Progenitor cell of endocrine pancreas (in vitro differentiated cells): ENCODE measurements at places on chromosomes 7 and 10. TPM values are rescaled to one million over a fixed set of nuclear protein-coding genes. Genes with fewer than 3 reads are reported as not detected.

Gene PVRIG
- not detected in 2 replicates for total RNA-seq

- H3K27ac ChIP-seq: no peak overlapping the region
- DNase-seq: no peak
- H3K4me1 ChIP-seq: peaks cover 4% of the 10 kb centered on the region
- H3K27me3 ChIP-seq: peaks cover 4% of the 10 kb centered on the region
These were observed 99.9 kb downstream of the CUBN start for GRCh38 chr10:17029581-17030271.

DNA sequence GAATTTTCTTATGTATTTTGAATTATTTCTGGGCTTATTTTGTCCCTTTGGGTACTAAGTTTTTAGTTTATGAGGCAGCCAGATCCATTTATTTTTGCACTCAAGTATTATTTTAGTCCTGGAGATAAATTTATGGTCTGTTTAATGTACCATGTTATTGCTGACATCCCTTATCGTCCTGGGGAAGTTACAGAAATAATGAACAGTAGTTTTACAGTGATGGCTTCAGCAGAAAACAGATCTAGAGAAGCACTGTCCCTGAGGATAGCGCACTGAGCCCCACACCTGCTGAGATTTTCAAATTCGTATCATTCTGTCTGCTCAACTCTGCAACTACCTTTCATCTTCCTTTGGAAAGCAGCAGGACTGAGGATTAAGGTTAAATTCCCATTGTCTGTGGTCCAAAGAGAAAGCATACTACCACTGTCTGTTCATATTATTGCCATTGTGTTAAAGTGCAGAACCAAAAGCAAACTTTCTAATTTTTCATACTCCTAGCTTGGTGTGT, 168.3 kb downstream of the SNX13 start:
- no peak for DNase-seq
- no peaks in the 10 kb centered on the region for H3K36me3 ChIP-seq
- peaks cover 6% of the 10 kb centered on the region for H3K4me1 ChIP-seq
- no peaks in the 10 kb centered on the region for H3K27me3 ChIP-seq

DNA sequence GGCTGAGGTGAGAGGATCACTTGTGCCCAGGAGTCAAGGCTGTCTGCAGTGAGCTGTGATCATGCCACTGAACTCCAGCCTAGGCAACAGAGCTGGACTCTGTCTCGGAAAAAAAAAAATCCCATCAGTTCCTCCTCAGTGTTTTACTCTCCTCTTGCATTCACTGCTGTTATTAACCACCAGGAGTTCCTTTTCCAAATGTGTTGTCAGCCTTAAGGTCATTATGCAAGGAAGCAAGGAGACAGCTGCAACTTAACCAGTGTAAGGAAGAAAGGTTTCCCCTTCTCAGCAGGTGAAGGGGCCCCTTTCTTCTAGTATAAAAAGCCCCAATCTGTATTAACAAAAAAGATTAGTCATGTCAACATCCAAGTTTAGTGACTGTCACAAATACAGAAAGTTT, 86.6 kb upstream of the LEP start:
- H3K27me3 ChIP-seq: peaks cover 69% of the 10 kb centered on the region
- H3K27ac ChIP-seq: no peak overlapping the region

Gene TMEM213
- not detected in 2 replicates for total RNA-seq

DNA sequence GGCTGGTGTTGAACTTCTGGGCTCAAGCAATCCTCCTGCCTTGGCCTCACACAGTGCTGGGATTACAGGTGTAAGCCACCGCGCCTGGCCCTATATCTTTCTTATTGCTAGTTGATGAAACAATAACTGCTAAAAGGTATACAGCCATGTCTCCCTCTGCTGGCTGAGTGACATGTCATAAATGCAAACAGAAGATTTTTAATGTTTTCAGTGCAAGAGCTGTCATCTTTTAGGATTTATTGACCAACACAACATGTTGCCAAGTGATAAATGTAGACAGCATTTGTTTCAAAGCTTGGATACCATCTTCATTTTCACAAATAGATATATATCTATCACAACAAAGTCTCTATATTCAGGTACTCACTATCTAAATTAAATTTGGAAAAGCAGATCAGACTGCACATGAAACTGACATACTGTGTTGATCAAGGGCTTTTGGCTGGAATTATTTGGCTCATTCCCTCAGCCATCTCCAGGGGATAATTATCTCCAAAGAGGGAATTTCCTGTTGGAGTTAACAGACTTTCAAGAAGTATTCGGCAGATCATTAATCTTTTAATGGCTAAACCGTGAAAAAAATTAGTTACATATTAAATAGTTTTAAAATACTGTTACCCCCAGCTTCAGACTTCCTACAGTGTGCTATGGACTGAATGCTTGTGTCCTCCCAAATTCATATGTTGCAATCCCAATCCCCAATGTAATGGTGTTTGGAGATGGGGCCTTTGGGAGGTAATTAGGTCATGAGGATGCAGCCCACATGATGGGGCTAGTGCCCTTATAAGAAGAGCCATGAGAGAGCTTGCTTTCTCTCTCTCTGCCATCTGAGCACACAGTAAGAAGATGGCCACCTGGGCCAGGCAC, 41.3 kb upstream of the SRPK2 start:
- DNase-seq: no peak
- no peak overlapping the region for H3K4me3 ChIP-seq
- H3K27me3 ChIP-seq: no peaks in the 10 kb centered on the region
- no peaks in the 10 kb centered on the region for H3K36me3 ChIP-seq
- no peak overlapping the region for H3K27ac ChIP-seq

Gene TAF3
- 8.5 and 9.4 TPM in 2 replicates for total RNA-seq

DNA sequence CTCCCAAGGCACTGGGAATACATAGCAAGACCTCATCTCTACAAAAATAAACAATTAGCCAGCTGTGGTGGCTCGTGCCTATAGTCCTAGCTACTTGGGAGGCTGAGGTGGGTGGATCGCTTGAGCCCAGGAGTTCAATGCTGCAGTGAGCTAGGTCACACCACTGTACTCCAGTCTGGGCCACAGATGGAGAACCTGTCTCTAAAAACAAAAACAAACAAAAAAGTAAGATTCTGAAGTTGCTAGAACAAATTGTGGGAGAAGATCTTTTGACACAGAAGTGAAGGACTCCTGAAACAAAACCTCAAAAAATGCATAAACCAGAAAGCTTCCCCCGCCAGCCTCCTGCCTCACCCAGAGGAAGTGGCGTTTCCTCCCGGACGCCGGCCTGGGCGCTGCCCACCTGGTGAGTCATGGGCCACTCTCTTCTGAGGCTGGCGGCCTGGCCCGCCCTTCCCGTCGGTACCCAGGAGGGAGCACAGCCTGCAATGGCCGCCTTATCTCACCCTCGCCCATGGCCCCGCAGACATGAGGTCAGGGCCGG, 25.4 kb upstream of the ELN start:
- H3K4me1 ChIP-seq: peaks cover 2% of the 10 kb centered on the region
- no peaks in the 10 kb centered on the region for H3K36me3 ChIP-seq
- H3K27me3 ChIP-seq: peaks cover 12% of the 10 kb centered on the region
- no peak for DNase-seq
- no peak overlapping the region for H3K27ac ChIP-seq

- H3K36me3 ChIP-seq: peaks cover 3% of the 10 kb centered on the region
- no peak overlapping the region for H3K4me3 ChIP-seq
- DNase-seq: no peak
- H3K27me3 ChIP-seq: peaks cover 7% of the 10 kb centered on the region
- H3K27ac ChIP-seq: no peak overlapping the region
These were observed 28.4 kb downstream of the GLI3 start for GRCh38 chr7:42208572-42208971.

Gene SPDYE11
- total RNA-seq: 0.22 TPM in 1 of 2 replicates, not detected in the other
